ENCODE measurements at places on chromosomes 7 and 10. TPM values are rescaled to one million over a fixed set of nuclear protein-coding genes. Genes with fewer than 3 reads are reported as not detected.
A peak's percentile ranks its signal among the peaks of the same experiment; 100 is the strongest.

Gene NRCAM
- 3.3 TPM for total RNA-seq

- H3K4me1 ChIP-seq, result no peaks in the 10 kb centered on the region
- H3K27me3 ChIP-seq, result no peaks in the 10 kb centered on the region
- no peak overlapping the region for H3K27ac ChIP-seq
- DNase-seq, result no peak
These were observed 234.9 kb downstream of the HGF start for GRCh38 chr7:81534996-81535395.

Gene C10orf105
- total RNA-seq, result 0.14 TPM

DNA sequence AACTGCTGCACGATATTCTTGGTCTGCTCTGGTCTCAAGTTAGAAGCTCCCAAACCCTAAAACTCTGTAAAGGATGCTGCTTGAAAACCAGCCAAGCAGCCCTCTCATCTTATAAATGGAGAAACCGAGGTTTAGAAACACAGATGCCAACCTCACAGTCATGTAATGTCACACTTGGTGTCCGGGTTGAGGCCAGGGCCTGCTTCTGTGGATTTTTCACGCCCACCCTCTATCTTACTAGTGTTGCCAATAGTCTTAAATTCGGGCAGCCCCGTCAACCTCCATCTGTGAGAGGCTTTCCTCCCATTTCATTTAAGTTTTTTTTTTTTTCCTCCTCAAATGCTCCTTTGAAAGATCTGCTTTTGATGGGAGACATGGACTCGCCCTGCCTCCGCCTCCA is 28.9 kb downstream of the PLPP4 start:
- no peaks in the 10 kb centered on the region for H3K27me3 ChIP-seq
- no peaks in the 10 kb centered on the region for H3K36me3 ChIP-seq
- no peak for DNase-seq
- H3K4me1 ChIP-seq, result no peaks in the 10 kb centered on the region

DNA sequence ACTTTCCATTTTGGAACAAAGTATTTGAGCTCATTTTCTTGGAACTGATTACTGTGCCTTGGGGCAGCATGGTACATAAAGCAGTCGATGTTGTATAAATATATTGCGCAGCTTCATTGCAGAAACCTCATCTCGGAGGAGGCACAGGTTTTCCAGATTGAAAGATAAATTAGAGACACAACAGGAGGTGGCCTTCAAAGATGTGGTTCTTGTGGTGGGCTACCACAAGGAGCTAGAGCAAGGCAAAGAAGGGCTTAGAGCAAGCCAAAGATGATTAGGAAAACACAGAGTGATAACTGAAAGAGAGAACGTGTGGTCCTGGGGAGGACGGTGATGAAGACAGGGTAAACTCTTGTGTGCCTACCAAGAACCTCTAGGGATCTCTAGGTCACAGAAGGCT is 169.1 kb upstream of the TNS3 start:
- no peak overlapping the region for H3K4me3 ChIP-seq
- H3K4me1 ChIP-seq, result peaks cover 9% of the 10 kb centered on the region
- H3K27ac ChIP-seq, result no peak overlapping the region
- H3K27me3 ChIP-seq, result no peaks in the 10 kb centered on the region
- DNase-seq, result no peak

Gene AKR1C2
- total RNA-seq, result 44.9 TPM

DNA sequence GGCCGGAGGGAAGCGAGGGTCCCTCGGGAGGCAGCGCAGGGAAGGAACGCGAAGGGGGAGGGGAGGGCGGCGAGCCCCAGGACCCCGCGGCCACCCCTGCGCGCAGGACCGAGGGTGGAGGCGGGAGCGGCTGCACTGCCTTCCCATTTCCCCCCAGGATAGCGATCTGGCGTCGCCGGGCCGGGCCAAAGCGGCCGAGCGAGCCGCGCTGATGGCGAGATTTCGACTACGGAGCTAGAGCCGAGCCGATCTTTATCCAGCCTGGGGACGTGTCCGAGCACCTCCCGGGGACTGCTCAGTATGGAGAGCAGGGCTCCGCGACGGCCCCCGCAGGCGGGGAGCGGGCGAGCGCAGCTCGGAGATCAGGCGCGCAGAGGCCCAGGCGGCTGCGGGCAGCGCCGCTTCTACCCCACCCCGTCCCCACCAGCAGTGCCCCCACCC is 590 bp upstream of the CRTAC1 start:
- no peaks in the 10 kb centered on the region for H3K36me3 ChIP-seq
- H3K4me3 ChIP-seq, result peak overlapping the region; percentile 71
- DNase-seq, result no peak
- H3K27me3 ChIP-seq, result peaks cover 6% of the 10 kb centered on the region

DNA sequence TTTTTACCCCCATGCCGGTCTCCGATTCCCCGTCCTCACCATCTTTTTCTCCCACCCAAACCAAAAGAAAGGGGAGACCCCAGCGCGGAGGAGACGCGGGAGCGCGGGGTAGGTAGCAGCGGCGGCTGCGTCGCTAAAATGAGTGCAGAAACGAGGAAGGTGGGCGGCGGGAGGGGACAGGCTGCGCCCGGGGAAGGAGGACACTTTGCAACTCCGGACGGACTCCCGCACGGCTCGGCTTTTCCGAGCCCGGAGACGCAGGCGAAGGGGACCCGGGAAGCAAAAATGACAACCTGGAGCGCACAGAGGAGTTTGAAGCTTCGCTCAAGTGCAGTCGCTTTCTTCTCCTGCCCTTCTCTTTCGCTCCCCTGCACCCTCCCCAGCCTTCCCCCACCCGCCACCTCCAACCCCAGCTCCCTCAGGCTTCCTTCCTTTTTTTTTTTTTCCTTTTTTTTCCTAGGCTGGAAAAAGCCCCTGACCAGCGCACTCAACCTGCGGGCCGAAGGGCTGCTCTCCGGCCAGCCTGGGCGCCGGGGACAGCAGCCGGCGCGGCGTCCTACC is 453 bp downstream of the SFMBT2 start:
- peak overlapping the region; percentile 85 for H3K4me3 ChIP-seq
- no peak for DNase-seq
- no peaks in the 10 kb centered on the region for H3K36me3 ChIP-seq
- H3K27me3 ChIP-seq, result no peaks in the 10 kb centered on the region
- H3K4me1 ChIP-seq, result no peaks in the 10 kb centered on the region
- no peak overlapping the region for H3K27ac ChIP-seq

DNA sequence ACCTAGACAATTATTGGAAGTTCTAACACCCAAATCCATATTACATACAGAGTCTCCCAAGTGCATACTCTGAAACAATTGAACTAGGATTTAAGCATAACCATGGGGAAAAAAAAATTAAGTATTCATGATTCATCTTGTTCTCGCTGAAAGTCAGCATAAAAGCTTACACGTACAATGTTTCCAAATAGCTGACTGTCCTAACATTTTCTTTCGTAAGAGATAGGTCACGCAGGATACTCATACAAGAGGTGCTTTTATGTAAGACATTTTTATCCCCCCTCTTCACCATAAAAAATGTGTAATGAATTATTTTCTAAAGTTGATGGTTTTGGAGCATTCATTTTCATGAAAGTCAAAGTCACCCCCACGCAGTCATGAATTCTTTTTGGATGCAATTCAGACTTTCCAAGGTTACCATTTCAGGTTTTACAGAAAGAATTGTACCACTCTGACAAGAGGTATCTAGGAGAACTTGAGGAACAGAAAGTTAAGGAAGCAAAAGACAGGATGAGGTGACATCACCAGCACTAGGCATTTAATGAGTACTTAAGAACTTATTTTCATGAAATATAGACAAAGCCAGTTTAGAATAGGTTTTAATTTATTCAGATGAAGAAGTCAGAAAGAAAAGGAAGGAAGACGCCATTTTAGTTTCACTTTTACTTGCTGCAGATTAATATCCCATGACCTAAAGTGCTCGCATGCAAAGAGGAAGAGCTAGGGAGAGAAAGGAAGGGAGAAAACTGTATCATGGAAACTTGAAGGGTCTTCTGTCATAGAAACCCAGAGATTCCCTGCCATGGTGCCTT is 55.8 kb downstream of the TMEM26 start:
- peaks cover 5% of the 10 kb centered on the region for H3K4me1 ChIP-seq
- H3K27ac ChIP-seq, result no peak overlapping the region
- peak overlapping the region; percentile 58 for H3K4me3 ChIP-seq
- no peaks in the 10 kb centered on the region for H3K27me3 ChIP-seq
- DNase-seq, result no peak

Gene CYP2C19
- not detected for total RNA-seq

Gene TRIM50
- total RNA-seq, result not detected

DNA sequence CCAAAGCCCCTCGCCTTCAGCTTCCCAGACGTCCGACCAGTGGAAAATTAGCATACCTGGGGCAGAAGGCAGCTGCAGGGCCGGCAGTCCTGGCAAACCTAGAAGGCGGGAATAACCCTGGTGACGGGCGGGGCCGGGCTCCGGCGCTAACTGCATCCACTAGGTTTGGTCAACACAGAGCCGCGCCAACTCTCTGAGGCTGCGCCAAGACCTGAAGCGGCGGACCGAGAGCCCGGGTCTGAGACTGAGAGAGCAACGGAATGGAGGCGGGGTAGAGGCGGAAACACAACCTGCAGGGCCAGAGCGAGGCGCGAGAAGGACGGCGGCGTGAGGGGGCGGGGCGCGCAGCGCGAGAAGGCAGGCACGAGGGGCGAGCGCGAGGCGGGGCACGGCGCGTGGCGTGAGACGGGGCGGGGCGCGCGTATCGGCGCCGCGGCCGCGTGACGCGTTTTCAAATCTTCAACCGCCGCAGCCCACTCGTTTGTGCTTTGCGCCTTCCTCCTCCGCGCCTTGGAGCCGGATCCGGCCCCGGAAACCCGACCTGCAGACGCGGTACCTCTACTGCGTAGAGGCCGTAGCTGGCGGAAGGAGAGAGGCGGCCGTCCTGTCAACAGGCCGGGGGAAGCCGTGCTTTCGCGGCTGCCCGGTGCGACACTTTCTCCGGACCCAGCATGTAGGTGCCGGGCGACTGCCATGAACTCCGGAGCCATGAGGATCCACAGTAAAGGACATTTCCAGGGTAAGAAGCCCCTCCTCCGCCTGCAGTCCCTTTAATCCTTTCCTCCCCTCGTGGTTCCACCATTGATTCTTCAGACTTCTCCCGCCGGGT is at the start of the genes DBF4 and SLC25A40:
Gene DBF4, plus strand, starts transcription at position 454 of the 829 bp plus-strand sequence. Its CDS starts 240 bp downstream, at position 694.
Gene SLC25A40, minus strand, starts transcription at position 321 of the 829 bp plus-strand sequence. CDS start 17,633 bp downstream, outside the sequence.
- peaks cover 28% of the 10 kb centered on the region for H3K4me1 ChIP-seq
- peak within 1 kb of the TSS; percentile 87 for H3K4me3 ChIP-seq
- peak within 1 kb of the TSS; percentile 89 for H3K27ac ChIP-seq

Gene HKDC1
- not detected for total RNA-seq

DNA sequence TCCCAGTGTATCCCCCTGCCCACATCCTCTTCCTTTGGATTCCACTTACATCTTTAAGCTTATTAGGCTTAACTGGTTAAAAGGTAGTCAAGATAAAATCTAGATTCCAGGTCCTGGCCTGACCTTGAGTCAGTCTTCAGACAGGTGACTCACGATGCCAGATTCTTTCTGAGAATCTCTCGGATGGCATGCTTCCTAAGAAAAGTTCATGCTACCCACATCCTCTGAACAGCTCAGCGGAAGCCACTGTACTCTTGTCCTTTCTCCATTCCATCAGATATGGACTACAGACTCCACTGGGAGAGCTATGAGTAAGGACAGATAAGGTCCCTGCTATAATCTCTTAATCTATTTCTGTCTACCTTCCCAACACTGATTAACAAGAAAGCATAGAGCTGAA is 43.4 kb downstream of the DNMBP start:
- no peak overlapping the region for H3K27ac ChIP-seq
- H3K27me3 ChIP-seq, result no peaks in the 10 kb centered on the region
- peaks cover 23% of the 10 kb centered on the region for H3K36me3 ChIP-seq
- DNase-seq, result no peak
- H3K4me1 ChIP-seq, result no peaks in the 10 kb centered on the region
- H3K4me3 ChIP-seq, result no peak overlapping the region

GRCh38 chr7:79789584-79790345 is 336.3 kb upstream of the MAGI2 start:
- no peaks in the 10 kb centered on the region for H3K36me3 ChIP-seq
- no peak overlapping the region for H3K4me3 ChIP-seq
- H3K27ac ChIP-seq, result no peak overlapping the region
- no peak for DNase-seq
- H3K27me3 ChIP-seq, result no peaks in the 10 kb centered on the region

GRCh38 chr7:80017101-80017698 is 117.4 kb upstream of the GNAI1 start:
- no peaks in the 10 kb centered on the region for H3K27me3 ChIP-seq
- H3K4me3 ChIP-seq, result no peak overlapping the region
- no peaks in the 10 kb centered on the region for H3K4me1 ChIP-seq
- no peak for DNase-seq
- no peak overlapping the region for H3K27ac ChIP-seq
- no peaks in the 10 kb centered on the region for H3K36me3 ChIP-seq

Gene CNPY1
- not detected for total RNA-seq

Gene CUEDC2
- 53.2 TPM for total RNA-seq

DNA sequence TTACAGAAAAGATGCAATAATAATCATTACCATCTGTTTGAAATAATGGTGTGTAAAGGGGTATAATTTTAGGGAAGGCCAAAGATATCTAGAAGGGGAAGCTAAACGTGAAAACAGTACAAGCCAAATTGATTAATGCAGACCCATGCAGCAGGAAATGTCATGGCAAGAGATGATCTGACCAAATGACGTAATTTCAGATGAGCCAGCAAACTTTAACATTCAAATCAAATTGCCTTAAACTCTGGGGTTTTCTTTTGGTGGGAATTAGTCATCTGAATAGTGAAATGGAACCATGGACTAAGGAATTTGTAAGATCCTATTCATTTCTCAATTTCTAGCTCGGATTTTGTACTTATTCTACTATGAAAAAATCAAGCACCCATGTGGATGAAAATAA is 21.4 kb upstream of the SCIN start:
- DNase-seq, result no peak
- H3K4me1 ChIP-seq, result no peaks in the 10 kb centered on the region
- no peaks in the 10 kb centered on the region for H3K36me3 ChIP-seq
- H3K4me3 ChIP-seq, result no peak overlapping the region

- no peak overlapping the region for H3K4me3 ChIP-seq
- no peak overlapping the region for H3K27ac ChIP-seq
- H3K4me1 ChIP-seq, result peaks cover 22% of the 10 kb centered on the region
- DNase-seq, result no peak
- no peaks in the 10 kb centered on the region for H3K27me3 ChIP-seq
These were observed 140.7 kb downstream of the VTI1A start for GRCh38 chr10:112587729-112588128.

Gene NAT16
- not detected for total RNA-seq

Gene AGAP5
- total RNA-seq, result 10.9 TPM

- H3K27ac ChIP-seq, result no peak overlapping the region
- no peaks in the 10 kb centered on the region for H3K4me1 ChIP-seq
- H3K4me3 ChIP-seq, result no peak overlapping the region
These were observed 90.6 kb downstream of the ARHGAP22 start for GRCh38 chr10:48514255-48514654.

GRCh38 chr10:118585234-118585633 is 10.2 kb downstream of the PRLHR start:
- no peak overlapping the region for H3K27ac ChIP-seq
- H3K4me1 ChIP-seq, result no peaks in the 10 kb centered on the region
- no peaks in the 10 kb centered on the region for H3K27me3 ChIP-seq
- H3K36me3 ChIP-seq, result no peaks in the 10 kb centered on the region

Data from thoracic aorta (tissue), 2 donors.